ENCODE measurements at places on chromosomes 7 and 10.

DNA sequence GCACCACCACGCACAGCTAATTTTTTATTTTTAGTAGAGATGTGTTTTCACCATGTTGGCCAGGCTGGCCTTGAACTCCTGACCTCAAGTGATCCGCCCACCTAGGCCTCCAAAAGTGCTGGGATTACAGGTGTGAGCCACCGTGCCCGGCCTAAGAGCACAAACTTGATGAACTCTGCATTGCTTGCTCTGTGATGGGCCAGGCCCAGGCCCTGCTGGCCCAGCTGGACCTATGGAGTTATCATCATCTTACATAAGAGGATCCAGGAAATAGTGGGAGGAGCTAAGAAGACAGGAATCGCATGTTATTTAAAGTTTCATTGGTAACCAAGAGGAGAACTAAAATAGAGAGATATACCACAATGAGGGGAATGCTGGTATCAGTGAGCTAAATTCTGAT is 86.9 kb downstream of the DAGLB start:
- peak; percentile 83 for DNase-seq

DNA sequence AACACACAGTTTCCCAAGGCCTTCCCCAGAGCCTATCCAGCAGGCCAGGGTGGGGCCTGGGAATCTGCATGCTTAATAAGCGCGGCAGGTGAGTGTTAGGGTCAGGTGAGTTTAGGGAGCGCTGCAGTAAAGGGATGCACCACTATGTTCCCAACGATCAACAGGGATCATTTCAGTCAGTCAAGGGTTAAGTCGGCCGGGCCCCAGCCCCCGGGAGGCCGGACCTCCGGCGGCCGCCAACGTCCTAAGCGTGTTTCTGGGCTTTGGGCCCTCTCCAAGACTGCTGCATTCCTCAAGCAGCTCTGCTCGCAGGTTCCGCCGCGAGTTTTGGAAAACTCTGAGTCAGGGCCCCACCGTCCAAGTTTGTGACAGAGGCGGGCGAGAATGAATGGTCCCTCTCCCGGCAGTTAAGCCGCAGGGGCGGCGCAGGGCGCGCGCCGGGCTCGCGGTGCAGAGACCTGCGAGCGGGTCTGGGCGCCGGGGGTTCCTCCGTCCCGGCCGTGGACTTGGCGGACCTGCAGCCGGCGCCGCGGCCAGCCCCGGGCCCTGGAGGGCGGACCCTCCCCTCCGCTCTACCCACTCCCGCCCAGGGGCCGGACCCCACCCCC is 81.6 kb downstream of the ARHGAP22 start:
- DNase-seq, result no peak

DNA sequence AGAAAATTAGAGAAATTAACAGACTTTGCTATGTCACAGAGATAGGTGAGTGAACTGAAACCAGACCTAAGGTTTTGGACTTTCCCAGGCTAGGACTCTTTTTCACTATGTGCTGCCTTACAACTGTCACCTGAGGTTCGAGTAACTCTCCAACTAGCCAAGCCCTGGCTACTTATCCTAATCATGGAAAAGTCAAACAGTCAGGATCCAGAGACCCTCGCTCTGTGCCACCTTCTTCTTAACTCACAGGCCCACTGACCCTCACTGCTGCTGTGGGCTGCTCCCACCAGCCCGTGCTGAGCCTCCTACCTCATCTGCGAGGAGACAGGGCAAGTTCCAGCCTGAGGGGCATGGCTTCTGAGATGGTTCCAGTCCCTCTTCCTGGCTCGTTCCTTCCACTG is 211.4 kb upstream of the KLF14 start:
- DNase-seq, result no peak

DNA sequence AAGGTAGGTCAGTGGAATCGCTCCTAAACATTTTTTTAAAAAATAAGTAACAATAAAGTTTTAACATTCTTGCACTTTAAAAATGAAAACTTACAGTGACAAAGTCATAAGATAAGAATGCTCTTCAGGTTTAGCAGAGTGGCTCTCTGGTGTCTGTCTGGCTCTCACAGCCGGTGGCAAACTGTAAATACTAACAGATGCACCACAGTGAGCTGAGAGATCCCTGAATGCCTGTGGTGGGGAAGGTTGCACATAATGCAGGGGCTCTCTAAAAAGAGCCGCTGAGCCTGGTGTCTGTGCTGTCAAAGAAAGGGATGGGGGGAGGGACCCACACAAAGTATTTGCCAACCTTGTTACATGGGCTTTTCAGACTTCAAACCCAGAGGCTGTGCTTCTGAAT is 498.3 kb downstream of the CCSER2 start:
- DNase-seq, result no peak

DNA sequence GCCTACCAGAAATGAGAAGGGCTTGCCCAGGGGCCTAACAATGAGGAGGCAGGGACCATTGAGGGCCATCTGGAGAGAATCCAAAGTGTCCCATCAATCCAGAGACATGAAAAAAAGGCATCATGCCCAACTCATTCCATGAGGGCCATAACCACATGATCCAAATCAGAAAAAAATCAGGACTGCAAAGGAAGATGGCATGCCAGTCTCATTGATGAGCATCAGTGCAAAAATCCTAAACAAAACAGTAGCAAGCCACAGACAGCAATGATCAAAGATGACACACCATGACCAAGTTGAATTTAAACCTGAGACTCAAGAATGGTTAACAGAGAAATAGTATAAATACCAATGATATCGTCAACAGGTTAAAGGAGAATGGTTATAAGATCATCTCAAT is 7.0 kb upstream of the CYP3A4 start:
- DNase-seq, result no peak

- DNase-seq, result peak; percentile 85
Measured at GRCh38 chr7:139860090-139860775, 31.2 kb downstream of the TBXAS1 start.

GRCh38 chr7:92880212-92881090 is 44.1 kb upstream of the CDK6 start:
- no peak for DNase-seq

DNA sequence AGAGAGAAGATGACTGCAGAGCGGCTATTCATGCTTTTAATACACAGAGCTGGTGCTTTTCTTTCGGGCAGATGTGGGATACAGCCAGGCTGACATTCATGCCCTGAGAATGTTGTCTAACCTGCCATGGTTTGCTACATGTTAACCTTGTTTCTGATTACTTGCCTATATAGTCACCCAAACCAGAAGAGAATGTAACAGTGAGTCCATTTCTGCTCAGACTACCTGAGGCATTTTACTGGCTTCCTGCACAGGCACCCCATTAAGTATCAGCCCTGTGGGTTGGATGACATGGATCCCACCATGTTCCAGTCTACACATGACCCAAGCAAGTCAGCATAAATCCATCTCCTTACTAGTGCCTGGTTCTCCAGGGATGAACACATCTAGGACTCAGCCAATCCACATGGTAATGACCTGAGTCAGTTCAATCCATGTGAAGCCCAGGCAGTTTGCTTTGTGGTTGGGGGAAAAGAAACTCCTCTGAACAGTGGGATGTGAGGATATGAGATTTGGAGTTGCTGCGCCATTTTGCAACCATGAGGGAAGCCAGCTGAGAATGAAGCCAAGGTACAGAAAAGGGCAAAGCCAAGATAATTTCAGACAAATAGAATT is 55.7 kb upstream of the MKX start:
- DNase-seq, result no peak

DNA sequence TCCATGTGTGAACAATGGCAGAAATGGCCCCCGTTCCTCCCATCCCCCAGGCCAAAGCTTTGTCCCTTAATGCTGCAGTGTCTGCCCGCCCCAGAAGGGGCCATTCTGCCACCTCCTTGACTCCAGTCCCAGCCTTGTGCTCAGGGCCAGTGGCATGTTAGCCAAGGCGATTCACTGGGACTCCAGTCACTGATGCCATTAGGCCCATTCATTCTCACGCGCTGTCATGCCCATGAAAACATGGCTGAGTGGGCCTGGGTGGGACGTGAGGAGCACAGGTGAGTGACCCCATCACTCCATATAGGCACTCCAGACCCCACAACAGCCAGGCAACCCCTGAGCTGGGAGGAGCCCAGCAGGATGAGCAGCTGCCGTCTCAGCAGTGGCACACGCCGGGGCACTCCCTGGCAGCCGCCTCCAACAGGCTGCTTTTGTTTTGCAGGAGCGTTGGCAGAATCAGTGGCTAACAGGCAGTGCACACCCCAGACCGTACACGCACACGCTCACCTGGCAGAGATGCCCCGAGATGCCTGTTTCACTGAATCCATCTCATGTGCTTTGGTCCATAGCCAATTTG is 79.5 kb downstream of the TCERG1L start:
- no peak for DNase-seq

DNA sequence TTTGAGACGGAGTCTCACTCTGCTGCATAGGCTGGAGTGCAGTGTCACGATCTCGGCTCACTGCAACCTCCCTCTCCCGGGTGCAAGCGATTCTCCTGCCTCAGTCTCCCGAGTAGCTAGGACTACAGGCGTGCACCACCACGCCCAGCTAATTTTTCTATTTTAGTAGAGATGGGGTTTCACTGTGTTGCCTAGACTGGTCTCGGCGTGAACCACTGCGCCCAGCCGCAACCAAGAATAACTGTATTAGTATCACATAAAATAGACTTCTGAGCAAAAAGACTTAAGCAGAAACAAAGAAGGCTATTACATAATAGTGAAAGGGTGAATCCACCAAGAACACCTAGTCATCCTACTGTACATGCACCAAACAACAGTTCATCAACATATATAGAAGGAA is 67.6 kb upstream of the TFEC start:
- DNase-seq, result no peak

- no peak for DNase-seq
Measured at GRCh38 chr10:44261710-44262455, 123.0 kb downstream of the CXCL12 start.

DNA sequence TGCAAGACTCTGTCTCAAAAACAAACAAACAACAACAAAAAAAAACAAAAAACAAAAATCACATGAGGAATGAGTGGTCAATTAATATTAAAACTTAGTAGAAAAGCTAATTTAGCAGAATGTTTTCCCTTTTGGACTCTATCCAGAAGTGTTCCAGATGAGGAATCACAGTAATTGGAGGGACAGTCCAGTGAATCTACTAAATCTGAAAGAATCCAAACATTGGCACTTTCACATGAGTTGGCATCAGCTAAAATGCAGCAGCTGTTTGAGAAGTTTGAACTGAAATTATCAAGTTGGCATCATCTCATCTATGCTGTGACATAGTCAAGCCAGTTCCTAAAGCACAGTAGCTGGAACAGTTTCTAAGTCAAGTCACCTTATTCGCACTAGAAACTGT is 367.8 kb downstream of the PPP1R3A start:
- DNase-seq, result no peak

Data from MV-4-11 (cell line).